ENCODE measurements at places on chromosomes 3 and 15. TPM values are rescaled to one million over a fixed set of nuclear protein-coding genes. Genes with fewer than 3 reads are reported as not detected.
A peak's percentile ranks its signal among the peaks of the same experiment; 100 is the strongest.

- no peaks in the 10 kb centered on the region for H3K27me3 ChIP-seq
- no peaks in the 10 kb centered on the region for H3K4me1 ChIP-seq
- H3K36me3 ChIP-seq = no peaks in the 10 kb centered on the region
- no peak overlapping the region for H3K27ac ChIP-seq
- H3K4me3 ChIP-seq = no peak overlapping the region
Observed at GRCh38 chr3:16739541-16740105, 134.4 kb upstream of the DAZL start.

- H3K36me3 ChIP-seq = no peaks in the 10 kb centered on the region
- H3K4me1 ChIP-seq = no peaks in the 10 kb centered on the region
- H3K27me3 ChIP-seq = no peaks in the 10 kb centered on the region
- DNase-seq = no peak
- H3K27ac ChIP-seq = no peak overlapping the region
- H3K4me3 ChIP-seq = no peak overlapping the region
Observed at GRCh38 chr3:111692593-111693552, 97.7 kb upstream of the ZBED2 start.

- H3K4me3 ChIP-seq = no peak overlapping the region
- no peaks in the 10 kb centered on the region for H3K4me1 ChIP-seq
- no peaks in the 10 kb centered on the region for H3K27me3 ChIP-seq
- H3K36me3 ChIP-seq = no peaks in the 10 kb centered on the region
- no peak overlapping the region for H3K27ac ChIP-seq
- no peak for DNase-seq
Observed at GRCh38 chr3:15659254-15659975, 57.9 kb downstream of the BTD start.

- H3K4me1 ChIP-seq = no peaks in the 10 kb centered on the region
- no peak overlapping the region for H3K4me3 ChIP-seq
- no peak for DNase-seq
- H3K27me3 ChIP-seq = no peaks in the 10 kb centered on the region
- no peaks in the 10 kb centered on the region for H3K36me3 ChIP-seq
Observed at GRCh38 chr3:130963878-130964277, 62.7 kb downstream of the ASTE1 start.

DNA sequence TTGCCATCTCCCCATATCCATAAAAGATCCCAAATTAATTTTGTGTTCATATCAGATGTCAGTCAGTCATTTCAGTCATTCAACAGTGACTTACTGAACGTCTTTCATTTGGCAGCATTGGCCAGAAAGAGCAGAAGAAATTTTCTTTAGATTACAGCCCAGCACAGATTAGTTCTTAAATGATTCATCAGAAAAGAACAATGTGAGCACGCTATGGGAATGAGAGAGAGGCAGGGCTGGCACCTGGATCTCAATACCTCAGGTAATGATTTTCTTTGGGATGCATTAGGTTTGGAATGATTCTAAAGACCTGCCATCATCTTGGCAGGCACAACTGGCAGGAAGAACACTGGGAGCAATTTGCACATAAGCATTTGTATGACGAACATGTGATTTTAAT lies 41.6 kb downstream of the FBN1 start:
- H3K27ac ChIP-seq = no peak overlapping the region
- DNase-seq = no peak
- no peak overlapping the region for H3K4me3 ChIP-seq
- peaks cover 4% of the 10 kb centered on the region for H3K4me1 ChIP-seq

DNA sequence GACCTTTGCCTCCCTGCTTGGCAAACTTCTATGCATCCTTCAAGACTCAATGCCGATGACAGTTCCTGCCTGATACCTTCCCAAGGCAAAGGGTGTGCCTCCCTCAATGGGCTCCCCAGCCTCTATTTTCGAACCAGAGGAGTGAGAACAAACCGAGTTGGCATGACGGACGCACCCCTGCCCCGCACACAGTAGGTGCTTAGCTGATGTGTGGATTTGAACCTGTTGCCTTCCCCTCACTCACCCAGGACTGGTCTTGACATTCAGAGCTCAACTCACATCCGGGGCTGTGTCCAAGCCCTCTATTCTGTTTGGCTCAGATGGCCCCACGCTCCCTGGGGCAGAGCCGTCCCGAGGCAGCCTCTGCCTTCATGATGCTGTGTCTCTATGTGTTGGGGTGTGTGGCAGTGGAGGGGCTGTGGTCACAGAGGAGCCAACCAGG lies 52.2 kb upstream of the SLC6A11 start:
- H3K36me3 ChIP-seq = no peaks in the 10 kb centered on the region
- H3K4me1 ChIP-seq = no peaks in the 10 kb centered on the region
- no peak overlapping the region for H3K27ac ChIP-seq
- no peak for DNase-seq

- DNase-seq = no peak
- no peaks in the 10 kb centered on the region for H3K4me1 ChIP-seq
- H3K27me3 ChIP-seq = no peaks in the 10 kb centered on the region
- H3K27ac ChIP-seq = no peak overlapping the region
- H3K36me3 ChIP-seq = no peaks in the 10 kb centered on the region
Observed at GRCh38 chr3:167480748-167481147, 6.9 kb upstream of the SERPINI2 start.

DNA sequence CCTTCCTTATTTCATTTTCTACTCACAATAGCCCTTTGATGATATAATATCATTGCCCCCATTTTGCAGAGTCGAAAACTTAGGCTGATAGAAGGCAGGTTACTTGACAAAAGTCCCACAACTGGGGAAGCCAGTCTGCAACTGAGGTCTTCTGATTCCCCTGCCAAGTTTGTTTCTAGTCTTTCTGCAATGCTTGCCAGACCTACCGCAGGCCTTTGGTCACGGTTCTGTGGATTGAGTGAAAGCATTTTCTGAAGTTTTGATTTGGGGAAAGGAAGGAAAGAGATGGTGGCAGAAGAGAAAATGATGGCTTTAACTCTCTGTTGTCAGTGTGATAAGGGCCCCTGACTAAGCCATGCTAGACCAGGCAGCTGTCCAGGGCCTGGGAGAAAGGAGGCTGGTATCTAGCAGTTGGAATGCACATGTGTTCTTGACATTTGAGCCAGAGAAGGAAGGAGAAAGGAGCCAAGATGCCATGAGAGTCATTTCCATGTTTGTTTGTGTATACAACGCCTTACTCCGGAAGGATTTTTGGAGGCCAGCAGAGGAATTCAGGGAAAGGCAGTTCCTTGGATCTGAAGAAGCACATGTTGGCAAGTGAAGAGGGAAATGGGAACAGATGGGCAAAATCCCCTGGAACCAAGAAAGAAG lies 29.9 kb downstream of the FAH start:
- no peak overlapping the region for H3K4me3 ChIP-seq
- no peaks in the 10 kb centered on the region for H3K4me1 ChIP-seq
- H3K27ac ChIP-seq = no peak overlapping the region
- peaks cover 5% of the 10 kb centered on the region for H3K36me3 ChIP-seq
- DNase-seq = no peak
- no peaks in the 10 kb centered on the region for H3K27me3 ChIP-seq

DNA sequence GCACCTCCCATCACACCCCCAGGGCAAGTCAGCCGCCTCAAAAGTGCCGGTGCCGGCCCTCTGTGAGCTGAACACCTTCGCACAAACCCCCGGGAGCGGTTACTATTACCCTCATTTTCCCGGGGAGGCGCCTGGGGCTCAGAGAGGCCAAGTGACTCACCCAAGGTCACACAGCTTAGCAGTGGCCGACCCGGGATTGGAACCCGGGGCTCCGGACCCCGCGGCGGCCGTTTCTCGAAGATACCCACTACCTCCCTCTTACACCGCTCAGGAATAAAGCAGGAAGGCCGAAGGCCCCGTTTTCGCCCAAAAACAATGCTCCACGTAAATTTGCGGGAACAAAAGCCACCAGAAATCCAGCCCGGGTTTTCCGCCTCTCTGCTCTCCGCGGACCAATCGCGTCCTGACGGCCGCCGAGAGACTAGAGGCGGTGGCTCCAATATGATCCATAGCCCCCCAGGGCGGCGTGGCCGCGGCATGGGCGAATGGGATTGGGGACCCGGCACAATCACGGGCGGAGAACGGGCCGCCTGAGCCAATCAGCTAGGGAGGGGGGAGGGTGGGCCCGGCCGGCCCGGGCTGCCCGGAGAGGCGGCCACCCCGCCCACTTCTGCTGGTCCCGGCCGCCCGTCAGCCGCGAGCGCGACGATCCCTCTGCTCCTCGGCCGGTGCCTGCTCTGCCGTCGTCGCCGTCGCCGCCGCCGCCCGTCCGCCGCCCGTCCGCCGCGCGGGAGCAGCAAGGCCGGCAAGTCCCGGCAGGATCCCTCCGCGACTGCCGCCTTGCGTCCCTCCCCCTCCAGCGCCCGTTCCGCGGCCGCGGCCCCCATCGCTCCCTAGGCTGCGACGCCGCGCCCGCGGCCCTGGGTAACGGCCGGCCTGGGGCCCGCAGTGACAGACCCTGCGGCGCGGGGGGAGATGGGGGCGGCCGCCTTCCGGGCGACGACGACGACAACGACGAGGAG lies 177.0 kb downstream of the OR4M2 start:
- no peaks in the 10 kb centered on the region for H3K4me1 ChIP-seq
- no peak overlapping the region for H3K4me3 ChIP-seq
- no peak for DNase-seq
- H3K27ac ChIP-seq = no peak overlapping the region

DNA sequence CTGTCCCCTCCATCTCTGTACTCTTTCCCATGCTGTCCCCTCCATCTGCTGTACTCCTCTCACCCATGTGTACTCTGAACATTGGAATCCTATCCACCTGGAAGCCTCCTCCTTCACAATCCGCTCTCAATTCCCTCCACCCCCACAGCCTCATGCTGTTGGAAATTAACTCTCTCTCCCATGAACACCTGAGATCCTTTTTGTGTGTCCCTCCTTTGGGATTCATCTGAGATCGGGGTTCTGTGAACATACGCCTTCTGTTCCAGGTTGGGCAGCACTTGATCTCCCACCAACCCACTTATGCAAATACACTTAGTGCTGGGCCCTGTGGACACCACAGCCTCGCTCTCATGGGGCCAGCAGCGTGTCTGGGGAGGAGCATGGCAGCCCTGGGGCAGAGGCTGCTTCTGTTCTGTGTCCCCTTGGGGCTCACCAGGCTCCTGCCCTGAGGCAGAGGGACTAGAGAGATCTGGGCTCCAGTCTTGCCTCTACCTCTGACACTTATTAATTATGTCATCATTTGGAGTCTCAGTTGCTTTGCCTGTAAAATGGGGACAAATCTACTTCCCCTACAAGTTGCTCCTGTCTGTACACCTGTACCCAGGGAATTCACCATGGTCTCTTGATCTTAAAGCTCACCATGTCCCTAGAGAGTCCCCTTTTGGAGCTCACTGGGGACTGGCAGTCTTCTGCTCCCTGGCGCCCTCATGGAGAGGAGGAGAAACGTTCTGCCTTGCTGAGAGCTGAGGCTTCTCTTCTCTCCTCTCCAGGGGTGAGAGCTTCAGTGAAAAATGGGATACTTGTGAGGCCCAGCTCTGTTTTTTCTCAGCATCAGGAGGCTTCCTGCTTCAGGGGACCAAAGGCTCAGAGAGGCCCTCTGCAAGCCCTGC lies 42.7 kb downstream of the ITGA11 start:
- no peaks in the 10 kb centered on the region for H3K27me3 ChIP-seq
- H3K36me3 ChIP-seq = no peaks in the 10 kb centered on the region
- H3K4me3 ChIP-seq = no peak overlapping the region
- no peak overlapping the region for H3K27ac ChIP-seq
- DNase-seq = no peak
- no peaks in the 10 kb centered on the region for H3K4me1 ChIP-seq

- no peak for DNase-seq
- H3K27ac ChIP-seq = peak overlapping the region; percentile 98
- H3K27me3 ChIP-seq = no peaks in the 10 kb centered on the region
- no peaks in the 10 kb centered on the region for H3K4me1 ChIP-seq
- peak overlapping the region; percentile 89 for H3K4me3 ChIP-seq
- H3K36me3 ChIP-seq = no peaks in the 10 kb centered on the region
Observed at GRCh38 chr3:105867712-105868430, 941 bp downstream of the CBLB start.

DNA sequence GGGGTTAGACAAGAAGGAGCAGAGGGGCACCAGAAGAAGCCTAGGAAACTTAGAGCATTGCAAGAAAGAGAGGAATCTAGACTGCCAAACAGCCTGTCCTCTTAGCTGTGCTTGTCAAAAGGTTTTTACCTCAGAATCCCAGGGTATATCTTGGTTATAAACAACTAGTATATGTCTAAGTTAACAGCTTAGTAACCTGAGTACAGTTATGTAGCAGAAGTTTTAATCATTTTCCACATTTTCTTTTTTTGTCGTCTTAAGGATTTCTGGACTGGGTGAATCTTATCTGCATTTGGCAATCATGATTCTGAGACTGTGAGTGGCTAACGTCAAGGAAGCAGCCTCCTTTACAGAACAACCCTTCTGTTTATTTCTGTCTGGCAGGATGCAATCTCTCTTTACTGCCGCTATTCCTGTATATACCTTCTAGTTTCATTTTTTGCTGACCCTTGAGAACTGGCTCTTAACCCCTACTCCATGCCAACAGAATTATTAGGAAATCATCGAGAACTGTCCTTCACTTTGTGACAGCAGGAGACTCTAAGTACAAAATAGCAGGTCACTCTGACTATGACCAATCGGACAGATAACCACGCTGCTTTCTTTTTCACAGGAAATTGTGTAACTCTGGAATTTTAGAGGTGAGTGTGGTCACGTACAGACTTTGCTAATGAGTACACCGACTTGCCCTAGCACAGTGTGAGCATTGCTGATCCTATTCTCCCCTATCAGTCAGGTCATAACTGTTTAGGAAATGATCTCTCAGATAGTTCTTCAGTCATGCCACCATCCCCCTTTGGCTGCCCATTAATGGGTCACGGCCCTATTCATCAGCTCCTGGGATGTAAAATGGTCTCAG lies 3.3 kb upstream of the CP start:
- no peaks in the 10 kb centered on the region for H3K27me3 ChIP-seq
- H3K4me3 ChIP-seq = peak overlapping the region; percentile 20
- peak overlapping the region; percentile 49 for H3K27ac ChIP-seq
- DNase-seq = peak; percentile 19
- H3K4me1 ChIP-seq = no peaks in the 10 kb centered on the region
- H3K36me3 ChIP-seq = no peaks in the 10 kb centered on the region

CFAP20DC gene
- 0.36 TPM for total RNA-seq

ITPKA gene
- total RNA-seq = 14.2 TPM

PDCD7 gene
- 30.8 TPM for total RNA-seq

SAXO2 gene
- total RNA-seq = 4.0 TPM

INSYN1 gene
- total RNA-seq = 17.3 TPM

CAPN3 gene
- total RNA-seq = 15.1 TPM

ZNF620 gene
- 4.3 TPM for total RNA-seq

CHL1 gene
- 6.1 TPM for total RNA-seq

EOMES gene
- total RNA-seq = not detected
